ENCODE measurements at places on chromosomes 12 and 14.

DNA sequence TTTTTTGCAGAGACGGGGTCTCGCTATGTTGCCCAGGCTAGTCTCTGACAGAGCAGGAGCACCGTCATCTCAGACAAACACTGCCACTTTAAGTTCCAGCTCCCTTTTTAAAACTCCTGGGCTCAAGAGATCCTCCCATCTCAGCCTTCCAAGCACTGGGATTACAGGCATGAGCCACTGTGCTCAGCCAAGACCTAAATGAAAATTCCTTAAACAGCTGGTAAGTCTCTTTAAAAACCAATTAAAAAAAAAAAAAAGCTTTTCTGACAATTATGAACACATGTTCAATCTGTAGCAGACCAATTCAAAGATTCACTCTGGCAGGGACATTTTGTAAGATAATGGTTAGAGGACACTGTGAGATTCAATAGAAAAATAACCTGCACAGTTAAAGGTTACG, 77.8 kb downstream of the HECTD4 start:
- no peak for DNase-seq

- DNase-seq: no peak
Measured at GRCh38 chr14:61631045-61631687, 64.1 kb upstream of the HIF1A start.

DNA sequence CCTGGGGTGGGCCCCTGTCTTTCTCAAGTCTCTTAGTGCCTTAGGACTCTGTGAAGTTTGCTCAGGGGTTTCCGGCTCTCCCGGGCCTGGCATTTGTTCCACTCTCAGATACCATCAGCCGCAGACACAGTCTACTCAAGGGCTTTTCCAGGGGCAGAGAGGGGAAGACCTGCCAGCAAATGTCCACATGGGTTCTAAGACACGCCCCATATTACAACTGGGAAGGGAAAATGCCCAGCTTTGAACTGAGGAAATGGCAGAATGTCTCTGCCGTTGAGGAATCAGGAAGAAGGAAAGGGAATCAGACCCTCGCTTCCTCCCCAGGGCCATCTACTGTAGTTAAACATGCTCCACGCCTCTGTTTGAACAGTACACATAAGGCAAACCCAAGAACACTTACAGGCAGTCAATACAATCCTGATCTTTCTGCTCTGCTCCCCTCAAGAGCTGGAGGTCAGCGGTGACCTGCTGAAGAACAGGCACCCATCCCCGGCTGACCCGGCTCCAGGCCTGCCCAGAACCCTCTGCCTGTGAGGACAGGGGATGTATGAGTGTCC, 7.9 kb downstream of the CCDC85C start:
- peak; percentile 52 for DNase-seq

DNA sequence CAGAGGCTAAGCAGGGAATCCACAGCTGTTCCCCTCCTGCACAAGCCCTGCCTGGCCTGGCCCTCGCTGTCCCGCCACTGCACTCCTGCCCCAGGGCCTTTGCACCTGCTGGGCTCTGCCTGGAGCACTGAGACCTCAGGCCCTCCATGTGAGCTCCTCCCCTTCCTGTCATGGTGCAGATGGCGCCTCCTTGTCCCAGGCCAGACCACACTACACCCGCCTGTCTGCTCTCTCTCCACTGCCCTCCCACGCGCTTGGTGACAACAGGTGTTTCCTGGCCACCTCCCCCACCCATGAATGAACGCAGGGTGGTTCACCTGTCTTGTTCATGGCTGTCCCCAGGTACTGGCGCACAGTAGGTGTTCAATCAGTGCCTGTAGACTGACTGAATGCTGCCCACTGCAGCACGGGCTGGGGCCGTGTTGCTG, 82.9 kb downstream of the NCOR2 start:
- DNase-seq: no peak

GRCh38 chr12:50661300-50662115, 102.4 kb upstream of the ATF1 start:
- no peak for DNase-seq

GRCh38 chr14:24576771-24577170, 721 bp upstream of the CTSG start:
- no peak for DNase-seq

GRCh38 chr14:68279777-68280233, 460.2 kb downstream of the RAD51B start:
- no peak for DNase-seq

DNA sequence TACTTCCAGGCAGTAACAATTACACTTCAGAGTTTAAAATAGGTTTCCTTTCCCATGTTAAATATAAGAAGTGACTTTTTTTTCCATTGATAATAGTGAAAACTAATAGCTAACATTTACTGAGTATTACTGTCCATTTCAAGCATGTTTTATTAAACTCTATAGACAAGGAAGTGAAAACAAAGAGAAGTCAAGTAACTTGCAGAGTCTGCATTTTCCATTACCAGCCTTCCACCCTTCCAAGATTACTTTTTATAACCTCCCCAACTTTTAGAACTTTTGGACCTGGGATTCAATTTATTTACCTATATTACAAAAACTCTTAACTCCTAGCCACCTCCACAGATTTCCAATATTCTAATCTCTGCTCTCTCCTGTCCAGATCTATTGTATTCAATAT, 67.7 kb downstream of the SEC23A start:
- DNase-seq: no peak

GRCh38 chr12:89622115-89622514, 86.5 kb downstream of the ATP2B1 start:
- DNase-seq: peak; percentile 23

GRCh38 chr12:65649126-65649525, 175.2 kb upstream of the HMGA2 start:
- DNase-seq: peak; percentile 98

DNA sequence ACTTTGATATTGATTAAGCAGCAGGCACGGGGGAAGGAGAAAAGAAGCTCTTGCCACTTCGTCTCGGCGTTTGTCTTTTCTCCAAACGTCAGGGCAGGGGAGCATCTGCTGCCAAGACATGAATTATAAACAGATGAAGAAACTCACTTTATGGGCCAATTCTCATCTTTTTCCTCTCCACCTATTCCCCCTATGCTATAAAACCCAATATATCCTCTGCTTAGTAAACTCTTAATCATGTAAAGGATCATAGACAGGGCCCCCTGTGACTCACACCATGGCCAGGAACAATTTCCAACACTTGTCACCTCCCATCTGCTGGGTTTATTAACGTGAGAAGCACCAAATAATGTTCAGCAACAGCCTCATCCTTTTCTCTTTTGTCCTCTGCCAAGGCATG, 1092.1 kb upstream of the TMEM132C start:
- DNase-seq: no peak

- no peak for DNase-seq
Measured at GRCh38 chr14:61288228-61288627, 7.1 kb upstream of the TMEM30B start.

DNA sequence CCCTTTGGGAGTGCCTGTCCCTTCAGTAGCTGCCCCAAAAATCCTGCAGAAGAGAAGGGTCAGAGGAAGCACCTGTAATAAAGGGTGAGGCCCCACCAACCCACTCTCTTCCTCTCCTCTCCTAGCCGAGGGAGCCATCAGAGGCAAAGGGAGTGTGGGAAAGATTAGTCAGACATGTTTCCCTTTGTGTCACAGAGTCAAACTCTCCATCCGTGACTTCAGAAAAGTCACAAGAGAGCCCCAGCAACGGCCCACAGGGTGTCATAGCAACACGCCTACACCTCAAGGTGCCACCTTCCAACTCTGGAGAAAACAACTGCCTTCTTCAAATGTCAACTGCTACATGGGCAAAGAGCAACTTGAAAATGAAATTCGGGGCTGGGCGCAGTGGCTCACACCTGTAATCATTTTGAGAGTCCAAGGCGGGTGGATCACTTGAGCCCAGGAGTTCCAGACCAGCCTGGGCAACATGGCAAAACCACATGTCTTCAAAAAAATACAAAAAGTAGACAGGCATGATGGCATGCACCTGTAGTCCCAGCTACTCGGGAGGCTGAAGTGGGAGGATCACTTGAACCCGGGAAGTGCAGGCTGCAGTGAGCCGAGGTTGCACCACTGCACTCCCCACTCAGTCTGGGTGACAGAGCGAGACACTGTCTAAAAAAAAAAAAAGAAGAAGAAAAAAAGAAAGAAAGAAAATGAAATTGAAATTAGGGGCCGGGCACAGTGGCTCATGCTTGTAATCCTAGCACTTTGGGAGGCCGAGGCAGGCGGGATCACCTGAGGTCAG, 17.7 kb upstream of the CD27 start:
- no peak for DNase-seq

DNA sequence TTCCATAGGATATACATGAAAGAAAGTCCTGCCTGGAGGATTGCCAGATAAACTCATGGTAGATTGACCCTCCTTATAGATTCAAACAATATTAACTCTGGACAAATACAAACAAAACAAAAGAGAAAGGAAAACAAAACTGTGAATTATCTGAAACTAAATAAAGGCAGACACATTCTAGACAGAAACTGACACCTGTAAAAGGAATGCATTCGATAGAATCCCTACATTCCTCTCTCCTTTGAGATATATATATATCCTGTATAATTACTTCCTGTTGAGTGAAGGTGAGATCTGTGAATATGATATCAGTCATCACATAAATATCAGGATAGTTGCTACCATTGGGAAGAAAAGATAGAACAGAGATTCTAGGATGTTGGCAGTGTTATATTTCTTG, 948.4 kb upstream of the ATXN7L3B start:
- DNase-seq: no peak

DNA sequence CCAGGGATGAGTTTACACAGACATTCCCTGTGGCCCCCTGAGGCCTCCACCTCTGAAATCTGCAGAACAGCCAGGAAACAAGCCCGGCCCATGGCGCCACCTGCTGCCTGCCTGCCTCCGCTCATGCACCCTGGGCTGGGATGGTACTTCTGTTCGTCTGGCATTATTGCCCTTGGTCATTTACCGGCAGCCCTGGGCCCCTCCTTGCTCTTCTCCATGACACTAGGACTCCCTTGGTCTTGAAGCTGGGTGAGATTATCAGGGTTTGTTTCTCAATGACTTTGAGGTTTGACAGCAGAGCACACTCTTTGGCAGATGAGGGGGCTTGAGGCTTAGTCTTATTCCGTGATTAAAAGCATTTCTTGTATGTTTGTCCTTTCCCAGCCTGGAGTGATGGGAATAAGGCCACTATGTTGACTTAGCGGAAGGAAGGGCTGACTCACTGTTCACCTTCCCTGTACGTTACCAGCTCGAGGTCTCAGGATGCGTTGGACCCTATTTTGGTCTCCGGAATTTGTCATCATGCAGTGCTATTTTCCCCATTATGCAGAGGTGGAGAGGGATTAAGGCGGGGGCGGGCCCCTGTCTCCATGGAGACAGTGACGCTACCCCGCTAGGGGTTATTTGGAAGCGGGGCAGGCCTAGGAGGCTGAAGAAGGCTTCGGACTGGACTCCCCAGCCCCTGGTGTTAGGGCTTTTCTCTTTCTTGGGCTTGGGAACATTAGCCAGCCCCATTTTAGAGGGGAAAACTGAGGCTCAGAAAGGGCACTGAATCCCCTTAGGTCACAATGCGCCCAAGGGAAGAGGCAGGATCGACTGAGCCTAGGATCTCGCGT, 706 bp upstream of the PEX5 start:
- DNase-seq: peak; percentile 71

GRCh38 chr14:31229009-31229408, 21.4 kb upstream of the HECTD1 start:
- DNase-seq: no peak

DNA sequence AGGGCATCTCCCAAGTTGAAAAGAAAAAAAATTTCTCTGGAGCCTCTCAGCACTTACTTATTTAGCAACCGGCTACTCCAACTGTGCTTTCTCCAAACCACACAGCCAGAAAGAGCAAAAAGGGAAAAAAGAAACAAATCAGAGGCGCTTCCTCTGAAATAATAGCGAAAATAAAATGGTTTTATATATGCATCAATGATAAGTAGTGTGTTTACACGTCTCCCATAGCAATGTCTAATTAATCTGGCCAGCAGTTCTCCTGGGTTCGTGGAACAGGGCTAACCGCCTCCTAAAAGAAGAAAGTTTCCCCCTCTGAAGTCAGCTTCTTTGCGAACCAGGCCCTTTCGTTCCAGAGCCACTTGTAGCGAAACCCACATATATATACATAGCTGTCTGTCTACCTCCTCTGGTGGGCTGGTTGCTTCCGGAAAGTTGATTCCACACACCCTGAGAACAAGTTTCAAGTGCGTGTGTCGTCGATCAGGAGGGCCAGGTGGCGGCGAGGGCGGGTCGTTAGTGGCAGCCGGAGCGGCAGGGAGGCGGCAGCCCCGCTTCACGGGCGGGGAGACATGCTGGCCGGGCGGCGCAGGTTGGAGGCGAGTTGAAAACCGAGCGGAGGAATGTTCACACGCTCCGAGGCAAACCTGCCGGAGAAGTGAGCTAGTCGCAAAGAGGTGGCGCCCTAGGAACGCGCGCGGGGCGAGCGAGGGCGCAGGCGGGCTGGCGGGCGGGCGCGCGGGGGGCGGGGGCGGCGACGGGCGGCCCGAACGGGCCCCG, 2.7 kb downstream of the PTHLH start:
- peak; percentile 59 for DNase-seq

DNA sequence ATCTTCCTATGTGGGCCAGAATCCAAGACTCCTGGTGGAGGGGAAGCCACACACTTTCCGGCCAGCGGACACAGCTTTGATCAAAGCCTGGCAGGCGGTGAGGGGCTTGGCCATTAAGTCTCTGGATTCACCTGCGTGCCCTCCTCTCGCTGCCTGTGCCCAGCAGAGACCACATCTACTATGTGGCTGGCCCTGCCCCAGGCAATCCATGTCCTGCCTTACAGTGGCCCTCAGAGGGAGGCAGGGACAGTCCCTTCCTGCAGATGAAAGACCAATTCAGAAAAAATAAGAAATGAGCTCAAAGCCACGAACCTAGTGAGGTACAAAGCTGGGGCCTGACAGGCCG, 82.7 kb upstream of the GPR68 start:
- DNase-seq: no peak

GRCh38 chr14:73744874-73745529, 30.8 kb upstream of the PNMA1 start:
- no peak for DNase-seq

DNA sequence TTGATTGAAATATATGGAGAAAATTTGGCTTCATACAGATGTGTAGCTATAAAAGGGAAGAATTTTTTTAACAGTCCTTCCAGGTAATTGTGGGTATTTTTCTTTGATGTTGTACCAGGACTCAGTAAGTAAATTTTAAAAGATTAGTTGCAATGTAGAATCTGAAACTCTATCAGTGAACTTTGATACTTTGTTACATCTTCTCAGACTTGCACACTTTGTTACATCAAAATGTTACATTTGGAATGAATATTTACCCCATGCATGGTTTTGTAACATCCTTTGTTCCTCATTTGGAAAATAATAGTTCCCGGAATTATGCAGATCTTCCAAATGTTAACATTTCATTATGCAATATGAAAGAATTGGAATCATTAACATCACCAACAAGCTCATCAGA, 13.8 kb downstream of the MTHFD1 start:
- DNase-seq: no peak

GRCh38 chr12:107560165-107560898, 125.3 kb upstream of the PWP1 start:
- DNase-seq: no peak

Data from cardiac fibroblast (primary cell).